ENCODE measurements at places on chromosomes 3 and 15. TPM values are rescaled to one million over a fixed set of nuclear protein-coding genes. Genes with fewer than 3 reads are reported as not detected.
A peak's percentile ranks its signal among the peaks of the same experiment; 100 is the strongest.

- H3K36me3 ChIP-seq, result no peaks in the 10 kb centered on the region
- DNase-seq, result no peak
- H3K27me3 ChIP-seq, result no peaks in the 10 kb centered on the region
- no peak overlapping the region for H3K4me3 ChIP-seq
Observed at GRCh38 chr15:70258369-70259027, 160.8 kb upstream of the TLE3 start.

DNA sequence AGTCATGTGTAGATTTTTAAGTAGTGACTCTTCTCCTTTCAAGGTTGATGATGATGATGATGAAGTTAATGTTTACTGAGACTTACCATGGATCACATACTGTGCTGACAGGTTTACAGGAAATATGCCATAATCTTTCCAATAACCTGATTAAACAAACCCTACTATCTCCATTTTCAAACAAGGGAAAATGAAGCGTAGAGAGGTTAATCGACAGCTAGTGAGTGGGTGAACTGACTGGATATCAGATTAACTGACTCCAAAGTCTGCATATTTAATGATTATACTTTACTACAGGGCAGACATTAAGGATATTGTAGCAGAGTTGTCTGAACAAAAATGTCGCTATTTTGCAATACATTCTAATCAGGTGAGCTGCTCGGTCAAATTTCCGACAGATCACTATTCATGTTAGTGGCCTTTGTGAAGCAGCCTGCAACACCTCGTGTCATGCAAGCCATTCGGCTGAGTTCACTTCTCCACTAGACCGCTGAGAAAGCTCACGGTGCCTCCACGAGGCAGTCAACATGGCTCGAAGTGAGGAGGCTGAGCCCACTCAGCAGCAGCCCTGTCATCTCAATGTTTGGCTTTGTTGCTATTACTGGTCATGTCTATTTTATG lies 264.2 kb downstream of the NFKBIZ start:
- H3K27me3 ChIP-seq, result no peaks in the 10 kb centered on the region
- H3K4me3 ChIP-seq, result no peak overlapping the region
- no peak for DNase-seq

Gene MORF4L1
- total RNA-seq, result 302 TPM

DNA sequence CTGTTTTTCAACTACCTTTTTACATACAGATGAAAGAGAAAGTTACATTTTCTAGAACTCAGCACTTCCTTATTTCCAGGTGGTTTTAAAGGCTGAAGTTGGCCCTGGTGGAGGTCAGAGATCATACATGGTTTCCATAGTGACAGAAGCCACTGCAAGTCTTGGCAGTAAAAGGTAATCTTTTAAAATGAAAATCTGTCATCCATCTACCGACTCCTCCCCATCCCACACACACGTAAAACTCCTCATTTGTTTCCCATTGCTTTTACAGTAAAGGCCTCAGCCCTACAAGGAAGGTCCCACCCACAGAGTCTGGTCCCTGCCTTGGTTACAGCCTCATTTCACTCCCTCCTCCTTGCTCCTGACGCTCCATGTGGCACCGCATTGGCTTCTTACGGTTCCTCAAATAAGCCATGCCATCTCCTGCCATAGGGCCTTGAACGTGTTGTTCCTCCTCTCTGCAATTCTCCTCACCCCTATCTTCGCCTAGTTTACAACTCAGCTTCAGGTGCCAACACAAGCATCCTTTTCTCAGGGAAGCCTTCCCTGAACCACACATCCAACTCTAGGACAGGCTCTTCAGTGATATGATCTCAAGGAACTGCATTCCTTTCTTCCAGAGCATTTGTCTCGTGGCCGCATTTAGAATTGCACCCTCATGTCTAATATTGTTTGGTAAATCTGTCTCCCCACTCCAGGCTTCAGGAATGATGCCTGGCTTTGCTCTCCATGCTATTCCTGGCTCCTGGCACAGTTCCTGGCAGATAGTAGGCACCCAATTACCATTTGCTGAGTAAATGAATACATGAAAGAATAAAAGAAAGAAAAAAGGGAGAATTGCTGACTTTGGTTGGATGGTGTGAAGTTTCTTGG lies 2.6 kb downstream of the CYP19A1 start:
- H3K4me3 ChIP-seq, result no peak overlapping the region
- no peak for DNase-seq
- no peaks in the 10 kb centered on the region for H3K27me3 ChIP-seq
- H3K27ac ChIP-seq, result no peak overlapping the region
- H3K4me1 ChIP-seq, result no peaks in the 10 kb centered on the region

DNA sequence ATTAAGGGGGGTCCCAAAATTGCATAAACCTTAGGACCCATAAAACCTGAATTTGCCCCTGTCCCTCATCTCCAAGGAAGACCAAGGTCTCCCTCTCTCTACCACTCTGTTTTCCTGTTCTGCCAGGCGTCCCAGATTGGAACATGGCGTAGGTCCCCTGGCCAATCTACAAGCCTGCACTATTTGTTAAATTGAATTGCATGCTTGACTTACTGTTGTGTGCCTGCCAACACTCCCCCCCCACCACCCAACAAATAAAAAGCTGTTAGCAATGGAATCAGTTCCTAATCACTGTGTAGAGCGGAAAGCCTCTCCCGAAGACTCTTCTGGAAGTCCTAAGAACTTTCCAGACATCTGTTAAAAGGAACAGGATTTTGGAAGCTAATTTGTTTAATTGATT lies 11.7 kb downstream of the CTXND1 start:
- DNase-seq, result no peak
- H3K36me3 ChIP-seq, result no peaks in the 10 kb centered on the region
- no peak overlapping the region for H3K27ac ChIP-seq
- no peak overlapping the region for H3K4me3 ChIP-seq

DNA sequence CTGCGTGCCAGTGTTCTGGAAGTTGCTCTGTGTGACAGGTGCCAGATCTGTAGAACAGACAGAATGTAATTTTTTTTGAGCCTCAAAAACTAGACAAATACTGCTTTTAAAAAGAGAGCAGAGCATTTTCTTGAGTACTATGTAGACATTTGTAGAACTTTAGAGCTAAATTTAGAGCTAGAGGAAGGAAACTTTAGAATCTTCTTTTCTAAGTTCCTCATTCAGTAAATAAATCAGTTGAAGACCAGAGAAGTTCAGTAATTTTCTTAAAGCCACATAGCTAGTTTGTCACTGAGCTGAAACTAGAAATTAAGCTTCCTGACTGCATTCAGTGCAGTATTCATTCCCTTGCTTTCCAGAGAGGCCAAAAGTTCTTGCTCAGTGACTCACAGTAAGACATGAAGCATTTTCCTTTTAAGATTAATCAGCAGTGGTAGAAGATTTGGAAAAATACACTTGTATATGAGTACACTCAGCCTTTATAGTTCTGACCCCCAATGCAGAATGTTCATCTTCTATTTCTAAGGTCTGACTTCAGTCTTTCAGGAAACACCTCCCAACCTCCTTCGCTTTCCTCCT lies 83.6 kb upstream of the TSEN2 start:
- H3K27me3 ChIP-seq, result no peaks in the 10 kb centered on the region
- no peak overlapping the region for H3K4me3 ChIP-seq
- no peak for DNase-seq
- no peak overlapping the region for H3K27ac ChIP-seq
- H3K36me3 ChIP-seq, result no peaks in the 10 kb centered on the region
- no peaks in the 10 kb centered on the region for H3K4me1 ChIP-seq

DNA sequence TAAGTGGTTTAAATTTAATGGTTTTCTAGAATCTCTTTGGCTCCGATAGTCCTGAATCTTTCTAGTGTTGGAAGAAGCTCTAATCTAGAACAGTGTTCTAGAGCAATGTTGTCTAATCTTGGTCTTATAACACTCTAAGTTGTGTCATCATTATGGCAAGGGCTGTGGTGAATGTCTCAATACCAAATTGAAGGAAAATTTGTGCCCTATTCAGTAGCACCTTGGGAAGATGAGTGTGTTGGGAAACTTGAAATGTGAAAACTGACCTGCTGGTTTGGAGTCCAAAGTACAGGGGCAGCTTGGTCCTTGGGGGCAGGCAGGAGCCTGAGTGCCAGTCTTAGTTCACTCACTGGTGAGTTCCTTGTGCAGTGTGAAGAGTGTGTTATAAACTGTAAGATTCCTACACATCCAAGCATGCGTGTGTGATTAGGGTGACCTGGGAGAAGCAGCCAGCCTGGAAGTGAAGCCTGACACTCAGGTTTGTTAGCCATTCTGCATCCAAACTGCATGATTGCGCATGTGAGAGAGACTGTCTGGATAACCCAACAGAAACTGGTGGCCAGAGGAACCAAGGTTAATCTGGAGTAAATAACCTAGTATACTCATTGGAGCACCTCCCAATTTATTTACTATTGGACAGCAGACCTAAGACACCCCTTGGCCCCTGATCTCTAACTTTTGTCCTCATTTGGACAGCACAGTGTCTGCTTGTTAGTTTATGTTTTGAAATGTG lies 14.6 kb downstream of the ZNF592 start:
- peaks cover 9% of the 10 kb centered on the region for H3K4me1 ChIP-seq
- DNase-seq, result no peak
- no peaks in the 10 kb centered on the region for H3K27me3 ChIP-seq
- H3K4me3 ChIP-seq, result no peak overlapping the region
- H3K27ac ChIP-seq, result no peak overlapping the region

Gene BRPF1
- 20.5 TPM for total RNA-seq

Gene CHST13
- not detected for total RNA-seq

DNA sequence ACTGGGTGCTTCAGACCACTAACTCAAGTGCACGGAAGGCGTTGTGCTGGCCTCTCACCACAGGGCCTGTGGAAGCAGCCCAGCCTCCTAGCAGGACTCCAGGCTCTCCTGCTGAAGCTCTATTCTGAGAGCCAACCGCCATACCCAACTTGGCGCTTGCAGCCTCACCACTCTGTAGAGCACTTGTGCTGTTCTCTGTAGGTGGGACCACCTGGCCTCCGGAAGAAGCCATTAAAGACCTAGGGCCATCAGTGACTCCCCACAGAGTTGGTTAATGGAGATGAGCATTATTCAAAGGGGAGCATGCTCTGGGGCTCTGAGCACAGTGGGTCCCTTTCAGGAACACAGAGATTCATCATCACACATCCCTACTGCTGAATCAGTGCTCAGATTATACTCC lies 50.9 kb downstream of the C3orf85 start:
- no peak overlapping the region for H3K4me3 ChIP-seq
- no peaks in the 10 kb centered on the region for H3K4me1 ChIP-seq
- no peaks in the 10 kb centered on the region for H3K27me3 ChIP-seq
- no peaks in the 10 kb centered on the region for H3K36me3 ChIP-seq
- DNase-seq, result no peak

GRCh38 chr3:36124118-36124796 lies 256.0 kb upstream of the STAC start:
- no peaks in the 10 kb centered on the region for H3K4me1 ChIP-seq
- DNase-seq, result no peak
- no peaks in the 10 kb centered on the region for H3K36me3 ChIP-seq
- no peaks in the 10 kb centered on the region for H3K27me3 ChIP-seq
- H3K27ac ChIP-seq, result no peak overlapping the region

- H3K27ac ChIP-seq, result no peak overlapping the region
- H3K4me1 ChIP-seq, result peaks cover 26% of the 10 kb centered on the region
- no peaks in the 10 kb centered on the region for H3K27me3 ChIP-seq
- no peak for DNase-seq
- no peaks in the 10 kb centered on the region for H3K36me3 ChIP-seq
Observed at GRCh38 chr3:127729556-127730056, 56.9 kb downstream of the ABTB1 start.

Gene SEMA5B
- 9.6 TPM for total RNA-seq

GRCh38 chr15:28900041-28900891 lies 14.5 kb downstream of the APBA2 start:
- H3K27me3 ChIP-seq, result no peaks in the 10 kb centered on the region
- H3K4me3 ChIP-seq, result no peak overlapping the region
- no peaks in the 10 kb centered on the region for H3K36me3 ChIP-seq

Gene PLA2G4D
- total RNA-seq, result not detected

DNA sequence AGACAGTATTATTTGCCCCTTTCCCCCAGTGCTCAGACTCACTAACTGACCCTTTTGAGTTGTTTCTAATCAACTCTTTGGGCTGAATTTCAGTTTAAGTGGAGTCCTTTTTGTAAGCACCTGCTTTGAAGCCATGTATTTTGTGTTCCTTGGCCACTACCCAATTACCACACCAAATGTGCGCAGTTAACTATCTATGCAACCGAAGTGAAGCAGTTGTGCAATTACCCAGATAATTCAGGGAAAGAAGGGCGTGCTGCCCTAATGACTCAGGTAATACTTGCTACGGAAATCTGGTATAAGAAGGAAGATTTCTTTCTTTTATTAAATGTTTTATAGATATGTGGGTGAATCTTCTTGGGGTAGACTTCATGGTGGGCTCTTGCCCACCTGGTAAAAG lies 371.9 kb upstream of the TBL1XR1 start:
- H3K27ac ChIP-seq, result no peak overlapping the region
- H3K27me3 ChIP-seq, result no peaks in the 10 kb centered on the region
- H3K4me3 ChIP-seq, result no peak overlapping the region
- no peaks in the 10 kb centered on the region for H3K36me3 ChIP-seq

Gene STAC
- 4.2 TPM for total RNA-seq

GRCh38 chr15:92797168-92798052 lies 102.7 kb upstream of the CHD2 start:
- peaks cover 6% of the 10 kb centered on the region for H3K4me1 ChIP-seq
- no peak overlapping the region for H3K4me3 ChIP-seq
- H3K27ac ChIP-seq, result peak overlapping the region; percentile 12
- DNase-seq, result no peak

GRCh38 chr3:135008326-135008725 lies 213.3 kb downstream of the EPHB1 start:
- no peaks in the 10 kb centered on the region for H3K4me1 ChIP-seq
- H3K27ac ChIP-seq, result no peak overlapping the region
- H3K36me3 ChIP-seq, result no peaks in the 10 kb centered on the region
- DNase-seq, result no peak

DNA sequence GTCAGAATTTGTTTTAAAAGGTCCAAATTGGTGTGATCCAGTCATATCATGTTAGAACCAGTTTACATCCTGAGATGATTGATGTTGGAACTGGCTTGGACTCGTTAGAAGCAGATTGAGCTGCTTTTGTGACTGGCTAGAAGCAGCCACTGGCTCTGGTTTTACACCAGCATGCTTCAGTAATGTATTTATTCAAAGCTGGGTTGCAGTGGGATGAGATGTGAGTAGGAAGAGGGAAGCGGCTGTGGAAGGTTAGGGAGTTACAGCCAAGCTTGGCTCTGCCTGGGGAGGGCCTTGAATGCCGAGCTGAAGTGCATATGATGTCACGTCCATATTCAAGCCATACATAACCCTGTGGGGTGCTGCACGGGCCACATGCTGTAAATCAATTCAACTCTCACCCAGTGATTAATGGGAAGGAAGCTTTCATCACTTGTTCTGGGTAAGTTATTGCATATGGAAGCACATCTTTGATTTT lies 104.0 kb upstream of the SMAD3 start:
- H3K4me3 ChIP-seq, result no peak overlapping the region
- no peak for DNase-seq
- H3K4me1 ChIP-seq, result no peaks in the 10 kb centered on the region
- no peaks in the 10 kb centered on the region for H3K36me3 ChIP-seq

GRCh38 chr3:16369276-16369675 lies 104.3 kb downstream of the OXNAD1 start:
- peak overlapping the region; percentile 86 for H3K27ac ChIP-seq
- H3K4me1 ChIP-seq, result no peaks in the 10 kb centered on the region
- H3K27me3 ChIP-seq, result no peaks in the 10 kb centered on the region
- no peak overlapping the region for H3K4me3 ChIP-seq
